Activated CD4-positive, alpha-beta T cell treated with anti-CD3 and anti-CD28 coated beads for 36 hours (primary cell): ENCODE measurements at places on chromosomes 1 and 21.

GRCh38 chr1:227428803-227429202 is 110.5 kb upstream of the CDC42BPA start:
- no peak for DNase-seq

GRCh38 chr1:102466487-102466886 is 469.8 kb upstream of the OLFM3 start:
- no peak for DNase-seq

- no peak for DNase-seq
These were observed 8.2 kb downstream of the GTF2B start for GRCh38 chr1:88883156-88883555.

GRCh38 chr1:175969231-175969630 is 225.8 kb upstream of the TNR start:
- no peak for DNase-seq

DNA sequence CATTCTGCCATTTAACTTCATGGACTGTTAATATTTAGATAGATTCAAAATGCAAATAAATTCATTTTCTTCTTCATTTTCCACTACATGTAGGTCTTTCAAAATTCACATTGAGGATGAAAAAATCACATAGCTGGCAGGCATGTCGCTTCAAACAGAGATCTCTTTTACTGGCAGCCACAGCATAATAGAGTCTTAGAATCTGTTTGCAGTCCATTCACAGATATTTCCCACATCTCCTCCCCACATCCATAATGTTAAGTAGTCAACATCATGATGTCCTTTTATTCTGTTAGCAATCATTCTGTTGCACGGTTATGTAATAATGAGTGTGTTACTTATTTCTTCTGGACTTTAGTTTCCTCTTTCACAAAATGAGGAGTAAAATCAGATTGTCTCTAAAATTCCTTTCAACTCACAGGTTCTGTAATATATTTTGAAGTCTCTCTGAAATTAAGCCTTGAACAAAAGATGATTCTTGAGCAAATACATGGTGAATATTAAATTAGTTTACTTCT is 257.5 kb upstream of the SNX7 start:
- DNase-seq, result no peak

GRCh38 chr1:226708342-226708780 is 30.7 kb downstream of the ITPKB start:
- DNase-seq, result peak; percentile 63

GRCh38 chr1:169925505-169926482 is 32.1 kb upstream of the SCYL3 start:
- DNase-seq, result no peak

GRCh38 chr1:65409816-65410326 is 10.6 kb upstream of the LEPR start:
- DNase-seq, result no peak

- no peak for DNase-seq
These were observed 252.2 kb downstream of the RPS6KC1 start for GRCh38 chr1:213303286-213303685.

DNA sequence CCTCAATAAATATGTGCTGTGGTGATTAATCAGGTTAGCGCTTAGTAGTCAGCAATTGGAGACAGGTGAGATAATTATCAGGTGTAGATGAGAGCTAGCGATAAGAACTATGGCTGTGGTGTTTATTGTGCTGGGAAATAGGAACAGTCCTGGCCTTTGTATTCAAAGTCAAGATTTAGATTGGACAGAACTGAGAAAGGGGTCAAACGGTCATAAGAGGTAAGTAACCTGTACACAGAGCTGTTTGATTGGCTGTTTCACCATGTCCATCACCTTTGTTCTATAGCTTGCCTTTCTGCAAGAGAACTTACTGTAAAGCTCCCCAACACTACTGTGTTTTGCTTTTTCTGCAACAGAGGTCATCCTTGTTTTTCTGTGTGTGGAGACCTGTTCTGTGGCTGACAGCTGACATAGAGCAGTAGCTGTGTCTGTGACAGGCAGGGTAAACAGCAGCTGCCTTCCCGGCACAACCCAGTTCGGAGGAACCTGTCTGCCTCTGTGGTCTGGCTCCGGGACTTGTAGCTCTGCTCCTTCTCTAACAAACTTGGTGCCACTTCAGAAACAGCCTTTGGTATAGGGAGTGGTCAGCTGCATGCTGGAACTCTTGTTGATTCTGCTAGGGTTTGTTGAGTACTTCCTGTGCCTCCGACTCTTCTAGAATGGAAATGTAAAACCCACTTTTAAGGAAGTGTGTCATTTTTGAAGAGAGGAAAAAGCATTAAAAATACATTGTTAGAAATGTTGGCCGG is 21.1 kb upstream of the CDC42 start:
- DNase-seq, result peak; percentile 74

DNA sequence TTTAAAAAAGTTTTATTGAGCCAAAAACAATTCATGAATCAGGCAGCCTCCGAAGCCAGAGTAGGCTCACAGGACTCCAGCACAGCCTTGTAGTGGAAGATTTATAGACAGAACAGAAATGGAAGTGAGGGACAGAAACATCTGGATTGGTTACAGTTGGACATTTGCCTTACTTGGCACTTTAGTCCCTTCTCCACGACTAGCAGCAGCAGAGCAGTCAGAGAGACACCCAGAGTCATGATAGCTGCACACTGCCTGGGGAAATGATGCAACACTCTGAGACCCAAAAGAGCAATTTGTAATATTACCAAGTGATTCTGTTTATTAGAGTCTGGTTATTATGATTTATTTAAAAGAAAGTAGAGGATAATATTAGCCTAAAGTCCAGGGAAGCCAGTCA is 72.2 kb upstream of the KRTAP11-1 start:
- no peak for DNase-seq

DNA sequence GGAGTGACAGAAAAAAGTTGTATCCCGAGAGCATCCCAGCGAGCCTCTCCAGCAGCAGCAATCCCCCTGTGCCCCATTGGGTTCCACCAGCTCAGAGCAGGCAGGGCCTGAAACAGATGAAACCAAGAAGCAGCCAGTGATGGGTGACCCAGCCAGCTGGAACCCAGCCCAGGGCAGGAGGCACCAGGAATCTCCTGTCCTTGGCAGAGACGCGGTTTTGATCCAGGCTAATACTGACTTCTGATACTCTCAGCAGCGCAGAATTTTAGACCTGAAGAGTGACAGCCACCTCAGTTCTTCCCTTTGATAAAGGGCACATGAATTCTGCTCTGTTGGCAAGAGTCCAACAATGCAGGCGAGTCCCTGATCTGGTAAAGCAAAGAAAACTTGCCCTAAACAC is 11.4 kb upstream of the OLIG1 start:
- no peak for DNase-seq

GRCh38 chr1:93845538-93846205 is 33.3 kb downstream of the DNTTIP2 start:
- DNase-seq, result peak; percentile 62

GRCh38 chr1:196400478-196401451 is 207.5 kb downstream of the KCNT2 start:
- no peak for DNase-seq

DNA sequence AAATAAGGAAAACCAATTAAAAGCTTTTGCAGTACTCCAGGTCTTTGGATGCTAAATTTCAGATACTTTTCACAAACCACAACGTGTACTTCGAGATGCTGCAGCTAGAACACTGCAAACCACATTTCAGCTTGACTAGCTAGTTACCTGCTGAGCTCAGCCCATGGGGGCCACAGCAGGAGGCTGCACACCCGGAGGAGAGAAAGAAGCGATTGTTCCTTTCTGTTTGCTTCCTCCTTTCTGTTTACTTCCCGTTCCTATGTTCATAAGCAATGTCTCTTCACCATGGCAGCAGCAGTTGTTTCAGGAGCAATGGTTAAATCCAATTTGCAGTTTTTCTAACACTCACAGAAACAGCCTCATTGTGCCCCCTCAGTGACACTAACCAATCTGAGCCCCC is 225.6 kb upstream of the FGGY start:
- peak; percentile 14 for DNase-seq

DNA sequence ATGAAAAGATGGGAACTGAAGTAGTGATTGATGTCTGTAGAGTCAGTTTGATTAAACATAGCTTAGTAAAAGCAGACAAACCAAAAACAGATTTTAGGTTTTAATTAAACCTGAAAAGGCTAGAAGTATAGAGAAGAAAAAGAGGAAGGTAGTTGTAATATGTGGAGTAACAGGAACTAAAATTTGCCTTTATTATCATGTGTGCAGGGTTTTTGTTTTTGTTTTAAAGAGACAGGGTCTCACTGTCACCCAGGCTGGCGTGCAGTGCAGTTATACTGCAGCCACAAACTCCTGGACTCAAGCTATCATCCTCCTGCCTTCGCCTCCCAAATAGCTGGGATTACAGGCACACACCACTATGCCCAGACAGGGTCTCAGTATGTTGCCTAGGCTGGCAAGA is 6.0 kb downstream of the TOR1AIP1 start:
- DNase-seq, result no peak

GRCh38 chr1:2574350-2574749 is 12.2 kb upstream of the PRXL2B start:
- no peak for DNase-seq

- no peak for DNase-seq
These were observed 122.8 kb downstream of the SYF2 start for GRCh38 chr1:25109531-25109951.

GRCh38 chr21:44379991-44380865 is 26.8 kb downstream of the TRPM2 start:
- DNase-seq, result no peak

GRCh38 chr1:174914991-174915390 is 84.8 kb upstream of the CACYBP start:
- no peak for DNase-seq

GRCh38 chr1:205601205-205601604 is 30.6 kb downstream of the ELK4 start:
- no peak for DNase-seq

DNA sequence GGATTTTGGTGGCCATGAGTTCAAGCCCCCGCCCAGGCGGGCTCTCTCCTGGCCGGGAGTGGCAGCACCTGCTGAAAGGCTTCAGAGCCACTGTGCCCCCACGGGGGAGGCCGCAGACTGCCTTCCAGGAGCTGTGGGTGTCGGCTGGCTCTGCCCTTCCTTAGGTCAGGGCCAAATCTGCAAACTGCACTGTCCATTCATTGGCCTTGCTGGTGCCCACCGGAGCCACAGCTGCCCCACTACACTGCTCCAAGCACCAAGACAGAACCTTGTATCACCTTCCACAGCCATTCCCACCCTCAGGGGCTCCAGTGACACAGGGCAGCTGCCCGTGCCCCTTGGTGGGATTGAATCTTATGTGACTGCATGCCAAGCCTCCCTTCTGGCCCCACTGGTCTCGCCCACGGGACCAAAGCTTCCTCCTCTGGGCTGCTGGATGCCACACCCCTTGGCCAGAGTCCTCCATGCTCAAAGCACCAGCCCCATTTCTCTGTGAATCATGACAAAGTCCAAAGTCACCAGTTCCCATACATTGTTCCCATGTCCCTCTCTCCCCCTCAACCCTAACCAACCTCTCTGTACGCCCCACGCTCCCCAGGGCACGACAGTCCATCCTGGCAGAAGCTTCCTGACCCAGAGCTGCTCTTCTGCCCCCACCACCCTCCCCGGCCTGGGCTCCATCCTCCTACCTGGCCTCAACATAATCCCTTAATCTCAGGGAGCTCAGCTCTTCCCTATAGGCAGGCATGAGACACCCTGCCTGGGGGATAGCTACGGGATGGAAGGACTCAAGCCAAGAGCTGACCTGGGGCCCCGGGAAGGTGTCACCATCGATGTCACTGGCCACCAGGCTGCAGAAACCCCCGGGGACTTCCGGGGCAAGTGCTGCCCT is 20.9 kb upstream of the GPR153 start:
- DNase-seq, result no peak

GRCh38 chr21:44878053-44878982 is 4.8 kb upstream of the PTTG1IP start:
- no peak for DNase-seq

GRCh38 chr1:242828828-242829227 is 304.3 kb upstream of the PLD5 start:
- no peak for DNase-seq

DNA sequence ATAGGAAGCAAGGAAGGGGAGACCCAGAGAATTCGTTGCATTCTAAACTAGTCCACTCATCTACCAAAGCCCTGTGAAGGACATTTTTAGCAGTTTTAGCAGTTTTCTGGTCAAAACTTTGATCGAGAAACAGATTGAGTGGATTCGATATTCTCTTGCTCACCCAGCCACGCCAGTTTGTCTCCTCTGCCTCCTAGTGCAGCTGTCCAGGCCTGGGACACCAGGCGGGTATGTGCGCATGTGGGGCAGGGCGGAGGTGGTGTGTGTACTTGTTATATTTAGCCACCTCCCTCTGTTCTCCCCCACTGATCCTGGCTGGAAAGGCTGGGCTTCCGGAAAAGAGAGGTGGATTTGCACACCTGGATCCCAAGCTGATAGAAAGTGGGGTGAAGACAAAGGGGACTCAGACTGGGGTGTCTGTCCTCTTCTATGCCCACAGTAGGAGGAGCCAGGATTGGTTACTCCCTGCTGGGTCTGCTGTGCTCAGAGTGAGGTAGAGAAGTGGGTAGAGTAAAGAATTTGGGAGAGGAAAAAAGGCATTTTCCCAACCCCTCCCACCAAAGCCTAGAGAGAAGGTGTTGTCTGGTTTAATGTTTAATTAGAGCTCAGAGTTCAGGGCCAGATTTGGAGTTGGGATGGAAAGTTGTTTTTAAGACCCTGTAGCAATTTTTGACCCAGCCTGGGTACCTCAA is 3.8 kb downstream of the LMNA start:
- no peak for DNase-seq

GRCh38 chr1:81126989-81127581 is 673.6 kb upstream of the ADGRL2 start:
- DNase-seq, result no peak

DNA sequence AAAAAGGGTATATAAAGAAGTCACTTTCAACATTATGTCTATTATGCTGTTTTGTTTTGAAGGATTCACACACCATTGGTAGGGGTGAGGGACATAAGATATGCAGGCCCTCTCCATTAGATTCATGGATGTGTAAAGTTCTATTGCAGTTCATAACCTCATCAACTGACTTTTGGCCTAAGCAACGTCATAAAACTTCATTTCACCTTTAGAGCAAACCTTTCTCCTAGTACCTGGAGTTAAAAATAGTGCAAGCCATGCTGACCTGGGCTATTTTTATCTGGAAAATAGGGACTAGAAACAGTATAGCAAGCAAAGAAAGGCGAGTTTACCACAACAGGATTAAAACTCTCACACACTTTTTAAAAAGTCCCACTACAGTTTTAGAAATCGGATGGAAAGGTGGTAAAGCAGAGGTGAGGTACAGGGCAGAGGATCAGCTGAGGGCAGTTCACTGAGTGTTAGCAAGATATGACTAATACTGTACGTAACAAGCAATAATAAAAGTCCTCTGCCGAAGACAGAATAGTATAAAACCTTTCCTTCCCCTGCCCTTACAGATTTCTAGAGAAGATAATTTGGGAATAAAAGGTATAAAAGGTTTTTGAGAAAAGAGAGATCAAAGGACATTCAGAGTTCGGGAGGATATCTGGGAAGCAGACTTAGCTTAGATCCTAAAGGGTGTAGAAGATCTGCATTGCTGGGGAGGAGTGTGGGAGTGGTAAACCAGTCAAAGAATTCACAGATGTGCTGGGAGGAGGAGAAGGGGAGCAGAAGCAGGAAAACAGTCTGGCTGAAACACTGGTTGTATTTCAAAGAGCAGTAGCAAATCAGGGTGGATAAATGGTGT is 14.3 kb downstream of the EGLN1 start:
- no peak for DNase-seq
